ENCODE measurements at places on chromosomes 6 and 20.

GRCh38 chr20:21099751-21100577, 6.2 kb downstream of the LINC00237 start:
- peak; percentile 59 for DNase-seq
- H3K36me3 ChIP-seq = no peaks in the 10 kb centered on the region
- H3K4me1 ChIP-seq = no peaks in the 10 kb centered on the region

DNA sequence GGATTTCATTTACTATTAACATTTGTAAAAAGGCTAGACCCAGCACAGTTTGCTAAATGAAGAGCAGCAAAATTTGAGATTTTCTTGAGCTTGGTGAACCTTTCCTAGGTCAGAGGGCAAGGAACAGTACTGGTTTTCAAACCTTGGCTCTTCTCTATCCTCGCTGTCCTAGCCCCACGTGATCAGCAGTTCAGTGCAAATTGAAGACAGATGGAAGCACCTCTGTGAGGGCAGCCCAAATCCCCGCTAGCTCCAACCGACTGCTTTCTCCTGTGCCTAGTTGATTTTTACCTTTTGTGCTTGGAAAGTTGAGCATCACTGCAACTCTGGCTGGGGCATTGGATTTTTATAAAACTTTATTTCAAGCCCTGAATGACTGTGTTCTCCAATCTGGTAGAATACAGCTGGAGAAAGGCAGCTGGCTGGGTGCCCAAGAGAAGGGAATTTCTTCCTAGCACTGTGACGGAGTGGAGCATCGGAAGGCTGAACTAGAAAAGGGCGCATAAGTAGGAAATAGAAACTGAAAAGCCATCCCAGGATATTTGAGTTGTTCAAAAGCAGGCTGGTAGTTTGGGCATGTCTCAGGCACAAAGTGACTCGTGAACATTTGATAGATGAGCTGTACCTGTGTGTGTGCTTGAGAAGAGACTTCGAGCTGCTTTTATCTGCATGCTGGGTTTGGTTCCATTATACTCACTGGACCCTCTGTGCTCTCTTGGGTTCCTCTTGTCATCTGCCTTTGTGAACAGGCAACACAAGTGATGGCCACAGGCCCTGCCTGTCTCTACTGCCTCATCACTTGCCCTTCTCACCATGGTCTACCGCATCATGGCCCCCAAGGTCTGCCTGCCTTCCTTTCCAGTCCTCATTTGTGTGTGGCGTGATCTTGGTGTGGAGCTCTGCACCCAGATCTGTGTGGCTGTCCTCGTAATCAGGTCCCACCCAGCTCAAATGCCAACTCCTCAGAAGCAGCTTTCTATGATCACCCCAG, 2.3 kb downstream of the RNF114 start:
- peaks cover 21% of the 10 kb centered on the region for H3K4me1 ChIP-seq
- DNase-seq = peak; percentile 76
- H3K36me3 ChIP-seq = peaks cover 12% of the 10 kb centered on the region
- H3K4me3 ChIP-seq = peak overlapping the region; percentile 26
- no peaks in the 10 kb centered on the region for H3K27me3 ChIP-seq

GRCh38 chr6:155980768-155981079, 525.1 kb upstream of the NOX3 start:
- no peaks in the 10 kb centered on the region for H3K36me3 ChIP-seq
- DNase-seq = peak; percentile 32
- peaks cover 7% of the 10 kb centered on the region for H3K4me1 ChIP-seq
- H3K27ac ChIP-seq = no peak overlapping the region
- H3K4me3 ChIP-seq = no peak overlapping the region

DNA sequence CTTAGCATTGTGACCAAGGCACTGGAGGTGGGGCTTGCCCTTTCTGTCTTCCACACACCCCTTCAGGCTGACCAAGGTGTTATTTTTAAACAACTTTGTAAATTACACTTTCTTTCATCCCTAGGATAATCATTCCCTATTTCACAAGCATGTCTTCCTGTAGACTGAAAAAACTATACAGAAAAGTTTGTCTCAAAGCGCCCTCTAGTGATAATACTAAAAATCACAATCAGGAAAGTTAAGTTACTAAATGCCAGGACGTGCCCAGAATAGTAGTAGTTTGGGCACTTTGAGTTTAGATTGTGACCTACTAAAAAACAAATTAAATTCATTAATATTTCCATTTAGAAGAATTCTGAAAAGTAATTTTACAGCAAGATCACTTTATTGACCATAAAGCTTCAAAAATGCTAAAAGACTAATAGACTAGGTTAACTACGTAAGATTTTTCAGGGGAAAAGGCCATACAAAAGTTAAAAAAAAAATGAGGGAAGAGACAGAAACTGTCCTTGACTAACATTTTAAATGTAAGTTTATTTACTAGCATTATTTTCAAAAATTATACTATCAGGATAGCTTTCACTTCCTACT, 123.3 kb upstream of the DUSP22 start:
- peak; percentile 42 for DNase-seq
- peaks cover 19% of the 10 kb centered on the region for H3K27me3 ChIP-seq
- no peaks in the 10 kb centered on the region for H3K4me1 ChIP-seq
- no peak overlapping the region for H3K27ac ChIP-seq
- H3K36me3 ChIP-seq = no peaks in the 10 kb centered on the region

- H3K27ac ChIP-seq = no peak overlapping the region
- H3K27me3 ChIP-seq = no peaks in the 10 kb centered on the region
- DNase-seq = no peak
- no peaks in the 10 kb centered on the region for H3K4me1 ChIP-seq
- H3K4me3 ChIP-seq = no peak overlapping the region
Measured at GRCh38 chr20:59164686-59165391, 1.2 kb downstream of the ZNF831 start.

DNA sequence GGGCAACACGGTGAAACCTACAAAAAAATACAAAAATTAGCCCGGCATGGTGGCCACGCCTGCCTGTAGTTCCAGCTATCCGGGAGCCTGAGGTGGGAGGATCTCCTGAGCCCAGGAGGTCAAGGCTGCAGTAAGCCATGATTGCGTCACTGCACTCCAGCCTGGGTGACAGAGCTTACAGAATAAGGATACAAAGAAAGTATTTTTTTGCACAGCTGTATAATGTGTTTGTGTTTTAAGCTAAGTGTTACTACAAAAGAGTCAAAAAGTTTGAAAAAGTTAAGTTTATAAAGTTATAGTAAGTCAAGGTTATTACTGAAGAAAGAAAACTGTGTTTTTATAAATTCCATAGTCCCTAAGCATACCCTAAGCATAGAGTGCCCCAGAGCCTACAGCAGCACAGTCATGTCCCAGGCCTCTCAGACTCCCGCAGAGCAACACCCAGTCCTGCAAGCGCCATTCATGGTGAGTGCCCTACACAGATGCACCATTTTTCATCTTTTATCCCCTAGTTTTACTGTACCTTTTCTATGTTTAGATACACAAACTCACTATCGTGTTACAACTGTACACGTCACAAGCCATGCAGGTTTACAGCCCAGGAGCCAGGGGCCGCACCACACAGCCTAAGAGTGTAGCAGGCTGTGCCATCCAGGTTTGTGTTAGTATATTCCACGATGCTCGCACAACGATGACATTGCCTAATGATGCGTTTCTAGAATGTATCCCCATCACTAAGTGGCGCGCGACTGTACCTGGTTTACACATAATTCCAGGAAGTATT, 22.4 kb downstream of the TAF4 start:
- DNase-seq = no peak
- no peak overlapping the region for H3K4me3 ChIP-seq
- no peaks in the 10 kb centered on the region for H3K36me3 ChIP-seq

GRCh38 chr20:10513931-10514575, 78.9 kb downstream of the SLX4IP start:
- H3K36me3 ChIP-seq = no peaks in the 10 kb centered on the region
- H3K27me3 ChIP-seq = no peaks in the 10 kb centered on the region
- no peak overlapping the region for H3K4me3 ChIP-seq
- H3K4me1 ChIP-seq = peaks cover 38% of the 10 kb centered on the region
- peak overlapping the region; percentile 66 for H3K27ac ChIP-seq

- no peaks in the 10 kb centered on the region for H3K27me3 ChIP-seq
- H3K4me3 ChIP-seq = no peak overlapping the region
- no peak for DNase-seq
- no peaks in the 10 kb centered on the region for H3K36me3 ChIP-seq
Measured at GRCh38 chr20:1840817-1841553, 54.2 kb upstream of the SIRPA start.

DNA sequence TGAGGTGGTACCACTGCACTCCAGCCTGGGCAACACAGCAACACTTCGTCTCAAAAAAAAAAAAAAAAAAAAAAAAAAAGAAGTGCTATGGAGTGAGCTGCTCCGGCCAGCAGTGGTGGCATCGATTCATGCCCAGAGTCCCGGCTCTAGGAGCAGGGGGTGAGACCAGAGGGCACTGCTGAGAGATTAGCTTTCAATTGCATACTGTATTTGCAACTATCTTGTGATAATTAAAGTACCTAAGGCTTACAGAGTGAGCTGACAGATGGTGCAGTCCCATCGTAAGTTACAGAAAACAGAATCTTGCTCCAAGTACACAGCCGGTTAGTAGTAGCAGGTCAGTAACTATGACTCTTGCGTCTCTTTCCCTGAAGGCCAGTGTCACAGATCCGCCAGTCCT, 31.5 kb downstream of the TMEM14B start:
- H3K4me3 ChIP-seq = no peak overlapping the region
- no peak overlapping the region for H3K27ac ChIP-seq
- H3K36me3 ChIP-seq = peaks cover 6% of the 10 kb centered on the region
- no peaks in the 10 kb centered on the region for H3K4me1 ChIP-seq
- H3K27me3 ChIP-seq = no peaks in the 10 kb centered on the region

GRCh38 chr6:7697432-7697819, 28.5 kb upstream of the BMP6 start:
- peaks cover under 1% of the 10 kb centered on the region for H3K4me1 ChIP-seq
- no peaks in the 10 kb centered on the region for H3K27me3 ChIP-seq
- no peaks in the 10 kb centered on the region for H3K36me3 ChIP-seq
- H3K4me3 ChIP-seq = peak overlapping the region; percentile 56
- no peak for DNase-seq

DNA sequence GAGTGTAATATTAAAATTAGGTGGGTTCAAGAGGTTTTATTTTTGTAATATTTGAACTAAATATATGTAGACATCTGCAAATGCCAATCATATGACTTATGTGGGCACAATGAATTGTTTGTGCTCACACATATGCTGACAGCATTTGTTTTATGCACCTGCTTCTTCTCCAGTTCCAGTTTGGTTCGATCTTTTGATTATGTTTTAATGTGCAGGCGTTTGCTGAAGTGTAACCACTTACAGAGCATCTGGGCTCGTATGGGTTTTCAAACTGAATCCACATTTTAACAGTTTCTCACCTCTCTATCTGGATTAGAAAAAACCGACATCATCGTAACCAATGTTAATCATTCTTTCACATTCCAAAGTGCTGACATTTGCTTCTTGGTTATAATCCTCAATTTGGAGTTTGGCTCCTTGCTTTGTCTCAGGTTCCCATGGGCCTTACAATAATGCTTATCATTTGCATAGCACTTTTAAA, 129.1 kb upstream of the SPACA1 start:
- no peaks in the 10 kb centered on the region for H3K36me3 ChIP-seq
- H3K4me1 ChIP-seq = no peaks in the 10 kb centered on the region
- no peaks in the 10 kb centered on the region for H3K27me3 ChIP-seq
- DNase-seq = no peak
- H3K27ac ChIP-seq = no peak overlapping the region
- H3K4me3 ChIP-seq = no peak overlapping the region

DNA sequence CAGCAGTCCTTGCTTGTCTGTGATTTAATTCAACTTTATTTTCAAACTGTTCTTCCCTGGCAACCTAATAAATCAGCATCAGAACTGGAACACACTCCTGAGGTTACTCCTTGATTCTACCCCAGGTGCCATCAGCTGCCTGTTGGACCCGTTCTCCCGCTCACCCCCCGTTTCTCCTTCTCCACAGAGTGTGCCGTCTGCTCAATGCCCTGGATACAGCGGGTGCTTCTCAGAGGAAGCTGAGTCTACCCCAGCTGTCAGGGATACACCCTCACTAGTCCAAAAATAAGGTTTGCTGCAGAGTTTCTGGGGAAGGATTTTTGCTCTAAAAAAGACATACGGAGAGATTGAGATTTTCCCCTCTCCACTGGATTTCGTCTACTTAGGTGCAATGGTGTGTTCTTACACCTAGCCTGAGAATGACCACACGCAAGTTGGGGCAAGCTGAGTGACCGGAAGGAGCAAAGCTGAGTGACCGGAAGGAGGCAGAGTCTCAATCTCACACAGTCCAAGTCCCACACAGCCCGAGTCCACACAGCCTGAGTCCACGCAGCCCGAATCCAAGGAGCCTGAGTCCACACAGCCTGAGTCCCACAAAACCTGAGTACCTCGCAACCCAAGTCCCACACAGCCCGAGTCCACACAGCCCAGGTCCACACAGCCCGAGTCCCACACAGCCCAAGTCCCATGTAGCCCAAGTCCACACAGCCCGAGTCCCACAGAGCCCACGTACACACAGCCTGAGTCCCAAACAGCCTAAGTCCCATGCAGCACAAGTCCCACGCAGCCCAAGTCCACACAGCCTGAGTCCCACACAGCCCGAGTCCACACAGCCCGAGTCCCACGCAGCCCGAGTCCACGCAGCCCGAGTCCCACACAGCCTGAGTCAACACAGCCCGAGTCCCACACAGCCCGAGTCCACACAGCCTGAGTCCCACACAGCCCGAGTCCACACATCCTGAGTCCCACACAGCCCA, 58.6 kb upstream of the DACT2 start:
- no peaks in the 10 kb centered on the region for H3K27me3 ChIP-seq
- H3K27ac ChIP-seq = no peak overlapping the region
- H3K4me3 ChIP-seq = no peak overlapping the region
- no peaks in the 10 kb centered on the region for H3K4me1 ChIP-seq
- no peaks in the 10 kb centered on the region for H3K36me3 ChIP-seq

- no peaks in the 10 kb centered on the region for H3K27me3 ChIP-seq
- no peaks in the 10 kb centered on the region for H3K4me1 ChIP-seq
- no peak overlapping the region for H3K27ac ChIP-seq
- H3K36me3 ChIP-seq = no peaks in the 10 kb centered on the region
- no peak for DNase-seq
- no peak overlapping the region for H3K4me3 ChIP-seq
Measured at GRCh38 chr6:6798448-6798860, 209.9 kb downstream of the LY86 start.

GRCh38 chr20:278607-279571, 11.7 kb downstream of the C20orf96 start:
- H3K27ac ChIP-seq = no peak overlapping the region
- H3K36me3 ChIP-seq = peaks cover 23% of the 10 kb centered on the region
- H3K4me1 ChIP-seq = no peaks in the 10 kb centered on the region
- no peak overlapping the region for H3K4me3 ChIP-seq
- DNase-seq = no peak

- no peak overlapping the region for H3K4me3 ChIP-seq
- DNase-seq = no peak
- no peaks in the 10 kb centered on the region for H3K27me3 ChIP-seq
- H3K36me3 ChIP-seq = no peaks in the 10 kb centered on the region
- no peaks in the 10 kb centered on the region for H3K4me1 ChIP-seq
Measured at GRCh38 chr20:47027456-47027855, 132.8 kb downstream of the EYA2 start.

- no peak for DNase-seq
- no peaks in the 10 kb centered on the region for H3K27me3 ChIP-seq
- H3K36me3 ChIP-seq = no peaks in the 10 kb centered on the region
- no peak overlapping the region for H3K27ac ChIP-seq
- no peaks in the 10 kb centered on the region for H3K4me1 ChIP-seq
Measured at GRCh38 chr20:33770005-33770404, 38.2 kb downstream of the ZNF341 start.

Measured in SK-N-SH (cell line).